ENCODE measurements at places on chromosomes 1 and 21.

DNA sequence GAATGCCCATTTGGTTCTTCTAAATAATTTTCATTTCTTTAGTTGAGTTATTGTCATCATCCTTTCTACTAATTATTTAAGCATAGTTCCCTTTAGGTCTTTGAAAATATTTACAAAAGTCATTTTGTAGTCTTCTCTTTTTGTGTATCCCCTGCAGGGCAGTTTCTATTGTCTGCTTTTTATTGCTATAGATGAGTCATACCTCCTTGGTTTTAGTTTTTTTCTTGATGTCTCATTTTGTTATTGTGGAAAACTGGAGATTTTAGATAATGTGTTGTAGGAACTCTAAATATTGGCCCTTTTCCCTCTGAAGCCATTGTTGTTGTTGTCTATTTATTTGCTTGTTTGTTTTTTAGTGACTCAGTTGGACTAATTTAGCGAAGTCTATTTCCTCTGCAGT is 387.9 kb downstream of the NUF2 start:
- no peak for DNase-seq

DNA sequence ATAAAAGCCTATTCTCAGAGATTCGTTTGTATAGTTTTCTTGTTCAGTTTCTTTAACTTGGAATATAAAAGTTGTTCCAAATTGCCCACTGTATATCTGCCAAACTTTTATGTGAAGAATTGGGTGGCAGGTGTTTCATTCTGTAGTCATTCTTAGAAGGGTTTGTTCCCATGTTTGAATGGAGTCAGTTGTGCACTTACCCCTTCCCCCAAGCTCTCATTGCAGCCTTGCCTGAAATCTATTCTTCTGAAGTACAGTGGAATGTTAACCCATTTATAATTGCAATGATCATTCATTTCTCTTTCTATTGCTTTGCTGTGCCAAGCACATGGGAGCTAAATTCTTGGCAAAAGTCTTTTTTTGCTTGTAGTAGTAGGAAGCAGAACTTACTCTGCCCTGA is 375.3 kb upstream of the C1orf87 start:
- DNase-seq, result no peak

DNA sequence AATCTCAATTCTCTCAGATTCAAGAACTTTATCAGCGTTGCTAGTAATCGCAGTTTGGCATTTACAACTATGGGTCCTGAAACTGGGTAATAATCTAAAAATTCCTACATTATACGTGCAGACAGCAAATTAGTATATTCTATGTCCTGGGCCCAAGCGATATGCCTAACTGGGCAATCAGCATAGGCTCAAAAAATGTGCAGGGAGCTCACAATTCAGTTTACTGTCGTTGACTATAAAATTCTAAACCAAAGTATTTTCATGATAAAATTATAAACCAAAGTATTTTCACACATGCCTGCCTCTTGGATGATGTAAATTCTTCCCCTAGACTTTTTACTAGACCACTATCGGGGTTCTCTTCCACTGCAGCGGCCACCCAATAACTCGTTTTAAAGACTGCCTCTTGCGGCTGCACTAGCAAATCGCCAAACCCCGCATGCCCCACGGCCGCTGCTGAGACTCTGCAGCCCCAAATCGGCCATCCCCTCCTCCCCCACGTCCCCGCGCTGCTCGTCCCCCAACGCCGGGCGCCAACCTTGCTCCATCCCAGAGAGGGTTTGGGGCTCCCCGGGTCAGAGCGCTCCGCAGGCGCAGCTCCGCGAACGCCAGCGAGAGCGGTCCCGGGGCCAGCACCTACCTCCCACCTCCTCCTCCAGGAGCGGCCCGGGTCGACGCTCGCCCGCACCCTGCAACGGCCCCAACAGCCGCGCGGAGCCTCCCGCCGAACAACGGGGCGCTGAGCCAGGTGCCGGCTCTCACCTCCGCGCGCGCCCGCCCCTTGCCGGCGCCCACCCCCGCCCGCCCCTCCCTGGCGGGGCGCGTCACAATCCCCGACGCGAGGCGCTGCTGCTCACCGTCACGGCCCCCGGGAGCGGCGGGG is 506 bp downstream of the SSX2IP start:
- peak; percentile 53 for DNase-seq

DNA sequence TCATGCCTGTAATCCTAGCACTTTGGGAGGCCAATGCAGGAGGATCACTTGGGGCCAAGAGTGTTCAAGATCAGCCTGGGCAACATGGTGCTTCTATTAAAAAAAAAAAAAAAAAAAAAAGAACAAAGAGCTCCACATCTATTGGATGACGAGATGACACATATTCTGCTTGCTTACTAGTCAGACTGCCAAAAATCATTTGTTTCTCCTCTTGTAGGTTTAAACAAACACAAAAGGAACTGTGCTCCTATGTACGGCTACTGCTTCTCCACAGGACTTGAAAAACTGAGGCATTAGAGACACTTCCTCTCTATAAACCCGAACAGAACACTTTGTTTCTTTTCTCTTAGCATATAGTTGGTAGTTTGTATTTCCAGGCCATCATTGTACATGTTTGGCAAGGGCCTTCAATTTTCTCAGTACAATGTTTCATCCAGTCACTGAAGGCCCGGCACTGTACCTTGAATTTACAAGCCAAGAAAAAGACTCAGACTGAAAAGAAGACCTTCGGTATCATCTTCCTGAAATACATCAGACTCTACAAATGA is 6.0 kb downstream of the TRIT1 start:
- no peak for DNase-seq

Data from GM20000 (cell line).